ENCODE measurements at places on chromosomes 11 and 22.

DNA sequence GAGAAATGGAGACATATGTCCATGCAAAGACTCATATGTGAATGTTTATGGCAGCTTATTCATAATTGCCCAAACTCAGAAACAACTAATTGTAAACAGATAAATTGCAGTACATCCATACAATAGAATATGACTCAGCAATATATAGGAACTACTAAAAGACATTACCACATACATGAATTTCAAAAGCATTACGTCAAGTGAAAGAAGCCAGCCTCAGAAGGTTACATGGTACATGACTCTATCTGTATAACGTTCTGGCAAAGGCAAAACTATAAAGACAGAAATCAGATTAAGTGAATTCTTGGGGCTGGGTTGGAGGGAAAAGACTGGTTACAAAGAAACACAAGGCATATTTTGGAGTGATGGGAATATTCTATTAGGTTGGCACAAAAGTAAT, 7.2 kb downstream of the KCTD21 start:
- DNase-seq: no peak

- DNase-seq: peak; percentile 3
Measured at GRCh38 chr11:22337596-22338485, at the start of gene SLC17A6. SLC17A6 (plus strand) TSS chr11:22338381; CDS start chr11:22338534, 153 bp downstream.

DNA sequence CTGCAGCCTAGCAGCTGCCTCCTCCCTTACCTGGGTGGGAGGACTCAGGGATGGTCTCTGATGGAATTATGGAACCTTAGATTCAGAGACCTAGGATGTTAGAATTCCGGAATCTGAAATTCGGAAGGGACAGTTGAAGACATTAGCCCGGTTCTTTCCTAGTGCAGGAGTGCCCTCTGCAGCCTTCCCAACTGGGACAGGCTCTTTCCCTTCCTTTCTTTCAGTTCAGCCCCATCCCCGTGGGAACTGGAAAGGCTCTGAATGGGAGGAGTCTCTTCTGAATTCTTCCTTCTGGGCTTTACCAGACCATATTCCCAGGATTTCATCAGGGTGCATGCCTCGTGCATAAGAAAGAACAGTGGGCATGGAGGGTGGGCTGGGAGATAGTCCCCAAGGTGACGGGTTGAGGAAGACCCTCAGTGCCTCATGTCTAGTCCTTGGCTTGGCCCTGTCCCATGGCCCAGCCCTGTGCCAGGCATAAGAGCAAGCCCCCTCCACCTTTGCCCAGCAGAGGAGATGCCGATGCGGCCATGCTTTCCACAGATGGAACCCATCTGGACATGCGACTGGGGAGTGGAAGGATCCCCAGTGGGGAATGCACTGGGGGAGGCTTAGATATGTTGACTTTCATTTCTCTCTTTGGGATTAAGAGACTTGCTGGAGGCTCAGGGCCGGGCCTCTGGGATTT, 14.4 kb downstream of the DNAJB13 start:
- DNase-seq: no peak

- DNase-seq: no peak
Measured at GRCh38 chr11:2714463-2714800, 14.6 kb upstream of the KCNQ1OT1 start.

DNA sequence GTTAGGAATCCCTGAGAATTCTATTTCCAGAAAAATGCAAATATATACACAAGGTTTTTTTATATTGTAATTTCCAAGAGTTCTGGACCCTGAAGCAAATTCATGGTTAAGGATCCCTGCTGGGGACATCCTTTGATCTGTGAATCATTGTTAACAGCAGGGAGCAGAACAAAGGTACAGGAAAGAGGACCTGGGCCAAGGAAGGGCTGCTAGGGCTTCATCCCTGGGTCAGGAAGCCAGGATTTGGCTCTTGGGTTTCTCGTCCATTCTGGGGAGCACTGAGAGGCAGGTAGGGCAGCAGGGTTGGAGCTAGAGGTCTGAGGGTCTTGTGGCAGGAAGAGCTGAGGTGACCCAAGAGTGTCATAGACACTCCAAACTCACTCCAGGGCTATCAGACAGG, 10.2 kb upstream of the OAF start:
- no peak for DNase-seq

- DNase-seq: peak; percentile 5
Measured at GRCh38 chr11:62256281-62256680, 13.7 kb upstream of the SCGB2A2 start.

DNA sequence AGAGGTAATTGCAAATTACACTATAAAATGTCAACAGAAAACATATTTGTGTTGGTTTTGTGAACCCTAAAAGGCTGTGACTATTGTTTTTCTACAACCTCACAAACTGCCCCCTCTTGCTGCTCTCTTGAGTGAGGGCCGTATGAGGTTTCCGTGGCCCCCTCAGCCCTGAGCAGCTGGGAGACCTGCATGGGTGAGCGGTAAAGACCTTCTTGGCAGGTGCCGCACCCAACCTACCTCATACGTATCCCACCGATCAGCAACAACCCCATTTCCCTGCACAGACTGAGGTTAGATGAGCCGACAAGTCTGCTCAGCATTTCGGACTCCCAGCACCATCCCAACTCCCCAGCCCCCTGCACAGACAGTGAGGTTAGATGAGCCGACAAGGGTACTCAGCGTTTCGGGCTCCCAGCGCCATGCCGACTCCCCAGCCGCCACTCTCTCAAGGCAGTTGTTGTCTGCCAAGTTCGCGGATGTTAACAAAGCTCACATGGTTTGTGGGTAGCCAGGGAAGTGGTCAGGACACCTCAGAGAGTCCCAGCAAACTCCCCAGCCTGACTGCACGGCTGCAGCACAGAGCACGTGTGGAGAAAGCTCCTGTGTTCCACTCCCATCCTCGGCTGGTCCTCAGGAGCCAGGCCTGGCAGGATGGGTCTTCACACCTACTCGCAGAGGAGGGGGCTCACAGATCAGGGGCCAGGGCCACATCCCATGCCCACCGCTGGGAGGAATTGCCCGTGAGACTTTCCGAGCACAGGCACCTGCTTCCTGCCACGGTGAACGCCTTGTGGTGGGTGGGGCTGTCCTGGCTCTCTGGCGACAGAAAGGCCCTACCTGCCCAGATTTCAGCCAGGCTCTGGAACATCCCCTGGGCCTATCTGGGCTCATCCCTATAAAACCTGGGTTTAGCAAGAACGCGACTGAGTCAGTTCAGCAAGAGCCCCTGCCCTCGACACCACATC, 502.9 kb downstream of the BRD1 start:
- DNase-seq: no peak

DNA sequence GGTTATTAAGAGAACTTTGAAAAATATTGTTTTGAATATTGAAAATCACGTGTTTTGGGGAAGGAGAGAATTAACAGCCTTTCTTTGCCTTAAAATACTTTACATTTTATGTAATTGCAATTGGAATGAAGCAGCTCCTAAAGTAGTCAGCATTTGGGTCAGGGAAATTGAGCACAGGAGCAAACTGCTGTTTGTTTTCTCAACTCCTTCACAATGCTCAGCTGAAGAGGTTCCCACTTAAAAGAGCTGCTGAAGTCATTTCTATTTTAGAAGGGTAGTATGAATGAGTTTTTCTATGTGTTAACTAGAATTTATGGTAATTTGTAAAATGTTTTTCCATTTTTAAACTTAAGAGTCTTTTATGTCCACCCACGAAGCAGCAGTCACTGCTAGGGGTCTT, 8.1 kb upstream of the UCP2 start:
- no peak for DNase-seq

DNA sequence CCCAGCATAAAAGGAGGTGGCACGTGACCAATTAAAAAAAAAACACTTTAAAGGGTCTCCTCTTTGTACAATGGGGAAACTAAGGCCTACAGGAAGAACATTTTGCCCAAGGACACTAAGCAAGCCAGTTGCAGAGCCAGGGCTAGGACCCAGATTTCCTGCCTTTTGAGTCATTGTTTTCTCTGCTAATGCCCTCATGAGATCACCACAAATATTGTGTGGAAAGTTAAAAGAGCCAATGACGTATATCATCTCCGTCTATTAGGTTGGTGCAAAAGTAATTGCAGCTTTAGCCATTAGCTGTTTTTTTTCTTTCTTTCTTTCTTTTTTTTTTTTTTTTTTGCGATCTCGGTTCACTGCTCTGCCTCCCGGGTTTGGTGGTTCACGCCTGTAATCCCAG, 24.1 kb upstream of the LRRC32 start:
- DNase-seq: no peak

- DNase-seq: no peak
Measured at GRCh38 chr22:44583854-44584253, 85.8 kb upstream of the RTL6 start.

- no peak for DNase-seq
Measured at GRCh38 chr11:73852049-73852448, 24.6 kb downstream of the COA4 start.

DNA sequence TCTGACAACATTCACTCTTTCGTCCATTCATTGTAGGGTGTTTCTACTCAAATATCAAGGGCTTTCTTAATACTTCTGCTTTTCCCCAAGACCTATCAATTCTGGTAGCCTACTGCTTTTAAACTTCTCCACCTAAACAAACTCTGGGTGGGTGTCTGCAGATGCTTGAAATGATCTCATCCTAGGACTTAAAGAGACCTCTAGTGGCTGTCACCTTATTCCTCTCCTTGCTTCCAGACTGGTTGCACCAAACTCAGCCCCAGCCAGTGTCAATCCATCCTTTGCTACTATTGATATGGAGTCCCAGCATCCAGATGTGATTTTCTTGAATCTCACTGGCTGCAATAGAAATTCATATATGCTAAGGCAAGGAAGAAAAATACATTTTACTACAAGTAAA, 274.7 kb downstream of the NXPE2 start:
- no peak for DNase-seq

- no peak for DNase-seq
Measured at GRCh38 chr22:37472418-37473006, 13.7 kb downstream of the MFNG start.

DNA sequence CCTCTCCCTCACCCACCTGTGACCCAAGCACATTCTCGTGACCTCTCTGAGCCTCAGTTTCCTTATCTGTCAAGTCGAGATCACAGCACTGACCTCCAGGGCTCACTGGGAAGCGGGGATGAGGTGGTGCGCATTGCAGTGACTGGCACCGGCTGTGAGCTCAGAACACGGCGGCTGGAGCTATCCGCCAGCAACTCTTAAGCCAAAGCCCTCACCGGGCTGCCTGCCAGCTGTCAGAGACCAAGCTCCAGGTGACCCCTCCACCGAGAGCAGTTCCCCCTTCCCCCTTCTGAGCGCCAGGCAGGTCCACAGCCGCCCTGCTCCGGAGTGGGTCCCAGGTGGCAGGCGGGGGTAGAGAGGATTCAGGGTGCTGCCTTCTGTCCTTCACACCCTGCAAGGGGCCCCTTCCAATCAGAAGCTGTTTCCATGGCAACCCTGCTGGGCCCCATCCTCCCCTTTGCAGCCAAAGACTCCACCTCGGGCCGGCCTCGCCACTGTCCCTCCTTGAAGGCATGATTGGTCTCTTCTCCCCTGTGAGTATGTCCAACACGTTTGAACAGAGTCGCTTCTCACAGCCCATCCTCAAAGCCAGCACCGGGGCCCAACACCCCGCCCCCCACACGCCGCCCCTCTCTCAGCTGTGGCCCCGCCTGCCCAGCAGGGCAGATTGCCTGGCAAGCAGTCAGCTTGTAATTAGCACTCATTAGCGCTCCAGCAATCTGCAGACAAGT, 98.7 kb downstream of the WNT7B start:
- DNase-seq: peak; percentile 74

DNA sequence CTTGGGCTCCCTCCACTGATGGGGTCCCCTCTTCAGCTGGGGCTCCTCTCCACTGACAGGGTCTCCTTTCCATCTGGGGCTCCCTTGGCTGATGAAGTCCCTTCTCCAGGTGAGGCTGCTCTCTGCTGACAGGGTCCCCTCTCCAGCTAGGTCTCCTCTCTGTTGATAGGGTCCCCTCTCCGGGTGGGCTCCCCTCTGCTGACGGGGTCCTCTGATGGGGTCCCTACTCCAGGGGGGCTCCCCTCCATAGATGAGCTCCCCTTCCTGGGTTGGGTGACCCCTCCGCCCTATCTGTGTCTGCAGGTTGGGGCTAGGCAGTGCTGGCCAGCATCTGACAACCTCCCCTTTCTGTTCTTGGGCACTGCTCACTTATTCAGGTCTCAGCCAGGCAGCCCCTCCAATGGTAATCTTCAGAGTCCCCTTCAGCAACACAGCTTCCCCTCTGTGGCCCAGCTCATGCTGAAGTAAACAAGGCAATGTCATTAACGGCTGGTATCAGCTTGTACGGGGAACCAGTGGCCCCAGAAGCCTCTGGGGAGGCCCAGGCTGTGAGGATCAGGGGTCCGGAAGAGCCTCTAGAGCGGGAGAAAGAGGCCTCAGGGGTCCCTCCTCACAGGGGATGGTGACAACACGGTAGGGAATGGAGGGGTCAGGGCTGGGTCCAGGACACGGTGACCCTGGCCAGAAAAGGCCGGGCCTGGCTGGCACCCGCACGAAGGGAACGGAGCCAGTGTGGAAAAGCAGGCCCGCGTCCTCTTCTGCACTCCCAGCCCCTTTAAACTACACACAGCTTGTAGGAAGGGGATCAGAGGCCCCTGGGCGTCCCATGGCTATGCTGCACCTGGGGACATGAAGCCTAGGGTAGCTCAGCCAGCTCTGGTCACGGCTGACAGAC, 9.6 kb upstream of the CD81 start:
- no peak for DNase-seq

- DNase-seq: no peak
Measured at GRCh38 chr22:47372596-47373385, 610.3 kb downstream of the TBC1D22A start.

- DNase-seq: no peak
Measured at GRCh38 chr11:59249535-59249934, 36.8 kb upstream of the MPEG1 start.

- no peak for DNase-seq
Measured at GRCh38 chr11:96246718-96247552, 96.1 kb downstream of the MAML2 start.

DNA sequence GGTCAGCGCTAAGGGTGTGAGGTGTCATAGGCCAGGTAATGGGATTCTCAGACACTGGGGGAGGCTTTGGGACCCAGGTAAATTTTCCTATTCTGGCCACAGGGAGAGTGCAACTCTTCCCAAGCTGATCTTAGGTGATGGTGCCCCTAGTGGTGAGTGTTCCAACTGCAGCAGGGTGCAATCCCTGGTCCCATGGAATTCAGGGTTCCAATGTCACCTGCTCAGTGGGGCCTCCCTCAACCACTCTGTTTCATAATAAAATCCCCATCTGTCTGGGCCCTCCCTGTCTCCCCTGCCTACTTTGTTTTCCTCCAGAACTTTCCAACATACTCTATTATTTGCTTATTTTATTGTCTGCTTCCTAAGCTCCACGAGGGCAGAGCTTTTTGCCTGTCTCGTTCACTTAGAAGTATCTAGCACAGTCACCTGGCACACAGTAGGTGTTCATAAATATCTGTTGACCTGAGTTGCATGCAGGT, 2.9 kb upstream of the SGSM1 start:
- no peak for DNase-seq

- DNase-seq: no peak
Measured at GRCh38 chr22:29629903-29630516, 26.6 kb downstream of the NF2 start.

GRCh38 chr11:121672630-121673487, 220.1 kb upstream of the SORL1-AS1 start:
- no peak for DNase-seq

GRCh38 chr22:23649071-23649501, 17.0 kb upstream of the DRICH1 start:
- no peak for DNase-seq

- DNase-seq: peak; percentile 95
Measured at GRCh38 chr11:130383344-130384211, 44.8 kb downstream of the ADAMTS8 start.

- DNase-seq: no peak
Measured at GRCh38 chr22:48918585-48919186, 909.0 kb downstream of the BRD1 start.
